T-helper 1 cell treated with Interleukin-12 subunit alpha and Interleukin-12 subunit beta and Interleukin-4 antibody, amounts not matched to agents 30 ng/mL and 1 ng/mL, for 36 hours (primary cell): ENCODE measurements at places on chromosomes 13 and 19. TPM values are rescaled to one million over a fixed set of nuclear protein-coding genes. Genes with fewer than 3 reads are reported as not detected.

Gene ZNF101
- total RNA-seq: 94.2 and 95.2 TPM in 2 replicates

Gene MYCBP2
- 113 and 119 TPM in 2 replicates for total RNA-seq

Gene ANKLE1
- total RNA-seq: 3.7 and 4.5 TPM in 2 replicates

Gene SPPL2B
- total RNA-seq: 81.9 and 88.7 TPM in 2 replicates

Gene C1QTNF9
- total RNA-seq: not detected in 2 replicates

Gene KCNJ14
- total RNA-seq: 1.5 and 1.8 TPM in 2 replicates

Gene KIR3DL2
- 0.80 and 0.96 TPM in 2 replicates for total RNA-seq

Gene PALM
- total RNA-seq: not detected in 2 replicates

Gene KASH5
- total RNA-seq: not detected in 2 replicates

Gene FTL
- total RNA-seq: 1,064 and 1,113 TPM in 2 replicates

Gene NCAN
- total RNA-seq: 0.05 TPM in 1 of 2 replicates, not detected in the other

Gene KANK3
- 1.1 and 1.5 TPM in 2 replicates for total RNA-seq

Gene TEX101
- not detected in 2 replicates for total RNA-seq

Gene TLE2
- 0.61 and 0.76 TPM in 2 replicates for total RNA-seq

Gene ZNF560
- not detected in 2 replicates for total RNA-seq

Gene ZNF296
- total RNA-seq: 1.8 and 2.3 TPM in 2 replicates

Gene RYR1
- 2.3 and 2.9 TPM in 2 replicates for total RNA-seq

Gene PSG1
- not detected in 2 replicates for total RNA-seq

Gene TNNT1
- total RNA-seq: not detected in 2 replicates

Gene TEAD2
- not detected in 2 replicates for total RNA-seq

Gene LHB
- total RNA-seq: not detected in 2 replicates

Gene CACNG7
- not detected in 2 replicates for total RNA-seq

Gene TRMT1
- 65.6 and 66.5 TPM in 2 replicates for total RNA-seq

Gene CEACAM16
- not detected in 2 replicates for total RNA-seq

Gene NKG7
- 129 and 133 TPM in 2 replicates for total RNA-seq

Gene CEACAM7
- not detected in 2 replicates for total RNA-seq

Gene CABP5
- total RNA-seq: not detected in 2 replicates

Gene CFAP97D2
- 0.42 TPM in 1 of 2 replicates, not detected in the other for total RNA-seq

Gene CEACAM1
- 40.3 and 42.6 TPM in 2 replicates for total RNA-seq

Gene SLC6A16
- total RNA-seq: 5.6 and 5.8 TPM in 2 replicates
